ENCODE measurements at places on chromosomes 7 and 10.

DNA sequence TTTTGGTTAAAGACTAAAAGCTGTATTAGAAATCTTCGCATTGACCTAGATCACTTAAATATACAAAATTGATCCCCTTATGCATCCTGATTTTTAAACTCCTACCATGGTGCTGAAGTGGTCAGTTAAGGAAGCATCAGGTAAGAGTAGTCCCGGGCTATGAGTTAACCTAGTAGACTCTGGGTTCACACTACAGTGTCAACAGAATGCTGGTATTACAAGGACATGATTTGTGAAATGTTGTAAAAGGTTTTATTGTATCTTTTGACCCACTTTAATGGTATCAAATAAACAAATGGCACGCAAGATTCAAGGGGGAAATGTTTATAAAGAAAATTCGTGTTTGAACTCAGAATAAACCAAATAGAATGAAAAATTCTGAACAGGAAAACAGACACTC, 36.8 kb downstream of the RTKN2 start:
- DNase-seq: no peak

DNA sequence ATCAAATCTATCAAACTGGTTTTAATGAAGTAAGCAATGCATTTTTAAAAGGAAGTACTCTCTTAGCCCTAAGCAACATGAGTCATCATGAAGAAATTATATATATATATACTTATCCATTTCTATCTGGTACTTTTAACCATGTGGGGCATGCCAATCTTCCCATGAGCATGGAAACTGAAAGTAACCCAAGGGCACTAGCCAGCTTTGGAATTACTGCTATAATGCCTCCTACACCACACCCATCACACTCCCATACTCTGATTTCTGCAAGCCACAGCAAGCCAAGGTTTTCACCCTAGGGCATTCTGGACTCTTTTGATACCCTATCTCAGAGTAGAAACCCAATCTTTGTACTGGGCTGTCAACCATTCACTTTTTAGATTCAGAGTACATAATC, 204.6 kb downstream of the IMMP2L start:
- DNase-seq: no peak

DNA sequence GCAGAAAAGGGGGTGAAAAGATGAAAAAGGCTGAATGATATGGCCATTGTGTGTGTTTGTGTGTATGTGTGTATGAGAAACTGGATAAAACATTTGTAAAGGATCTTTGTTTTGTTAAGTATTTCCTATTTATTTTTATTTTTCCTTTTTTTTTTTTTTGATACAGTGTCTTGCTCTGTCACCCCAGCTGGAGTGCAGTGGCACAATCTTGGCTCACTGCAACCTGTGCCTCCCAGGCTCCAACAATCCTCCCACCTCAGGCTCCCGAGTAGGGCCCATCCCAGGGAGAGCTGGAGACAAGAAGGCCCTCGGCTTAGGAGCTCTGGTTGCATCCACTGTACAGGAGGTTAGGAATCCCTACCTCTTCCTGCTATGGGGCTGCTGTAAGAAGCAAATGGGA, 6.9 kb upstream of the CALML5 start:
- DNase-seq: no peak

DNA sequence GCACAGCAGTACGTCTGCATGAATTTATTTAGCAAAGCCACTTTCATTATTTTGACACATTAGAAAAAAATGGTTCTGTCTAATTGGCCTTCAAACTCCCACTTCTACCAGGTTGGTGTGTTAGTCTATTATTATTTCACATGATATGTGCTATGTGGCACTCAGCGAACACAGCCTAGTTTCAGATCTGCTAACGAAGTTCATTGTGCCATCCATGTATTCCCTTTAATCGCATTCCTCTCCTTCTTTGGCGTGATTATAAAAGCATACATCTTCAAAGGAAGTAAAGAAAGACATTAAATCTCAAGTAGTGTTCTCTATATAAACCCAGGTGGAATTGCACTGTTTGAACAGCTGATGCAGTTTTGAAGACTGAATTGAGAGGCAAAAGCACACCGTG, 96.4 kb upstream of the CACNA2D1 start:
- no peak for DNase-seq

DNA sequence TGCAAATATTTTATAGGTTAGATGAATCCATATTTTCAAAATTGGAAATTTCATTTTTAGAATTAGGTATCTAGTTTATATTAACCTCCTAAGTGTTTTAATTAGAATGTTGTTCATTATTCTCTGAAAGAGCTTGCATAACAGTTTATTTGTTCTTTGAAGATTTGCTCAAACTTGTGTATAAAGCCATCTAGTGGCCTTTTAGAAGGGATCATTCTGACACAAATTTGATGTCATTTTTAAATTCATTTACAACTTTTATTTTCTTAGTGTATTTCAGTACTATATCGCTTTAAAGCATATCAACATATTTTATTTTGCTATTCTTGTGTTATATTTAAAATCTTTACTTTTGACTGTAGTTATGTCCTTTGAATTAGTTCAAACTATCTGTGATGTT, 527.0 kb upstream of the NRG3 start:
- DNase-seq: no peak

- no peak for DNase-seq
These were observed 68.9 kb upstream of the INPP5A start for GRCh38 chr10:132468651-132469050.

DNA sequence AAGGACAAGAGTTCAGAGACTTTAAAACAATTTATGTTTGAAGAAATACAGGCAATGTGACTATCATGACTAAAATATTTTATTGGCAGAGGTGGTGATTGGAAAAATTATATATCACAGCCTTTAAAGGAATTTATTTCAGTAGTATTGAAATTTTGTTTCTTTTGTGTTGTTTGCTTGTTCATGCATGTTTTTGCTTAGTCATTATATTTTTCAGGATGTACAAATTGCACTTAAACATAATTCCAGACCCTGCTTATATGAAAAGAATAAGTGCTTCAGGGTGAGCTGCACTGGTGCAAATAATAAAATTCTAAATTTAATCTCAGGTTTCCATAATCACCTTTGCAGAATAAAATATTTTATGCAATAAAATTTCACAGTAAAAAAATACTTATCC, 283.3 kb downstream of the PPP1R3A start:
- no peak for DNase-seq

GRCh38 chr7:151089893-151090730, 3.8 kb downstream of the AGAP3 start:
- no peak for DNase-seq

- no peak for DNase-seq
These were observed 13.4 kb downstream of the COL13A1 start for GRCh38 chr10:69815104-69815503.

DNA sequence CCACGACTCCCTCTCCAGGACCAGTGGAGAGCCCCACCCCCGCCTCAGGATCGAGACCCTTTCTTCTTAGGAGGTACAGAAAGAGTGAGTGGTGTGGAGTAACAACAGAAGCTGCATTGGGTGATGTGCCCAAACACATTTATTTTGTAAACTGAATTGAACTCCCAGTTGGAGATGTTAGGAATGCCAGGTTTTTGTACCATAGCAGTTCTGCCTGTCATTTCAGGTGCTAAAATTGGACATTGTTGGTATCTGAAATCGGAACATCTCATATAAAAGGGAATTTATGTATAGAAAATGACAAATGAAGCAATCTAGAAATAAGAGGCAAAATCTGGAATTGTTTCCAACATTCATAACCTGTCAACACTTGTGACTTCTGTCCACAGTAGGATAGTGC, 74.7 kb downstream of the SHH start:
- DNase-seq: no peak

GRCh38 chr10:72335394-72336258, 19.1 kb downstream of the DNAJB12 start:
- DNase-seq: no peak

DNA sequence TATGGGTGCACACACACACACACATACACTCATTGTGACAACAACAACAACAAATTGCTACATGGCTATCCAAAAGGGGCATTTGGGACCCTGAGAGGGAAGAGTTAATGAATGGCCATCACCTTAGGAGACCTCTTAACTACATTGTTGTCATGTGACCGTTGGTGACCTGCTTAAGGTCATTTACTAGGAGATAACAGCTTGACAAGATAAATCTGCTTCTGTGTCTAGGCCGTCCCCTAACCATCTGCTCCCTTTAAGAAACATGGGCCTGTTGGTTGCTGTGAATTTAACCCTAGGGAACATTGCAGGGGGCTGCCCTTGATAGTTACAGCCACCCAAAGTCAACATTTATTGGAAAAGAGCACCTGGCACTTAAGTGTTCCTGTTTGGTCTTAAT, 29.7 kb downstream of the C1QL3 start:
- no peak for DNase-seq

- DNase-seq: no peak
These were observed 179.5 kb upstream of the CXCL12 start for GRCh38 chr10:44564361-44564760.

DNA sequence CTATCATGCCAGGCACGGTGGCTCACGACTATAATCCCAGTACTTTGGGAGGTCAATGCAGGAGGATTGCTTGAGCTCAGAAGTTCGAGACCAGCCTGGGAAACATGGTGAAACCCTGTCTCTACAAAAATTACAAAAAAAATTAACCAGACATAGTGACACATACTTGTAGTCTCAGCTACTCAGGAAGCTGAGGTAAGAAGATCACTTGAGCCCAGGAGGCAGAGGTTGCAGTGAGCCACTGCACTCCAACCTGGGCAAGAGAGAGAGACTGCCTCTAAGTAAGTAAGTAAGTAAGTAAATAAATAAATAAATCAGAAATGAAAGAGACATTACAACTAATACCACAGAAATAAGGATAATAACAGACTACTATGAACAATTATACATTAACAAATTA, 36.2 kb downstream of the PDLIM1 start:
- DNase-seq: no peak

- no peak for DNase-seq
These were observed 34.8 kb upstream of the TAX1BP1 start for GRCh38 chr7:27705200-27705594.

- DNase-seq: no peak
These were observed 153.8 kb downstream of the PRKG1 start for GRCh38 chr10:51227897-51228713.

- DNase-seq: no peak
These were observed 56.6 kb downstream of the BPGM start for GRCh38 chr7:134703241-134703594.

GRCh38 chr10:126518218-126519080, 130.2 kb upstream of the ADAM12 start:
- no peak for DNase-seq
